ENCODE measurements at places on chromosomes 11 and 22.
A peak's percentile ranks its signal among the peaks of the same experiment; 100 is the strongest.

- DNase-seq = no peak
Measured at GRCh38 chr22:29205594-29206371, at the start of gene EMID1. Gene EMID1, plus strand, starts transcription at chr22:29205896. Its CDS starts 143 bp downstream, at chr22:29206039.

GRCh38 chr11:36126678-36127077 lies 162.5 kb downstream of the COMMD9 start:
- no peak for DNase-seq

GRCh38 chr22:49726022-49726681 lies 101.5 kb downstream of the BRD1 start:
- no peak for DNase-seq

DNA sequence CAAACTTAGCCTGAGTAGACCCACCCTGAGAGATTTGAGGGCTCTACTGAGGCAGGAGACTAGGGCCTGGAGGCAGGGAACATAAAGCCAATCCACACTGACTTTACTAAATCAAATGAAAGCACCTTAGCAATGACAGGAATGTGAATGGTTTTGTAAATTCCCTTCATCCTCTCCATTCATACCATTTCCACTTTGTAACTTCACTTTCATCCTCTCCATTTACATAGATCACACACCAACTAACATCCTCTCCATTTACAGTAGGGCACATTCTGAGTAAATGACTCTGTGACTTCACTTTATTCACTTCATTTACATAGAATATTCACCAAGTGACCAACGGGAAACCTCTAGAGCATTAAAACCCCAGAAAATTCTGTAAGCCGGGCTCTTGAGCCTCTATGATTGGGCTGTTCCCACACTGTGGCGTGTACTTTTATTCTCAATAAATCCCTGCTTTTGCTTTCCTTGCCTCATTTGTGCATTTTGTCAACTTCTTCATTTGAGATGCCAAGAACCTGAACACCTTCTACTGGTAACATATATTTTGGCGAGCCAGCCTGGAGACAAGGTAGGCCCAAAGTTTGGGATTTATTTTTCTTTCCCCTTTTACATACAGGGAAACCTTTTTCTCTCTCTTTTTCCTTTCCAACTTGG lies 82.9 kb downstream of the PIWIL4 start:
- DNase-seq = no peak

- no peak for DNase-seq
Measured at GRCh38 chr22:41178425-41178975, 26.6 kb upstream of the L3MBTL2 start.

GRCh38 chr22:30882184-30882717 lies 86.3 kb downstream of the MORC2 start:
- no peak for DNase-seq

DNA sequence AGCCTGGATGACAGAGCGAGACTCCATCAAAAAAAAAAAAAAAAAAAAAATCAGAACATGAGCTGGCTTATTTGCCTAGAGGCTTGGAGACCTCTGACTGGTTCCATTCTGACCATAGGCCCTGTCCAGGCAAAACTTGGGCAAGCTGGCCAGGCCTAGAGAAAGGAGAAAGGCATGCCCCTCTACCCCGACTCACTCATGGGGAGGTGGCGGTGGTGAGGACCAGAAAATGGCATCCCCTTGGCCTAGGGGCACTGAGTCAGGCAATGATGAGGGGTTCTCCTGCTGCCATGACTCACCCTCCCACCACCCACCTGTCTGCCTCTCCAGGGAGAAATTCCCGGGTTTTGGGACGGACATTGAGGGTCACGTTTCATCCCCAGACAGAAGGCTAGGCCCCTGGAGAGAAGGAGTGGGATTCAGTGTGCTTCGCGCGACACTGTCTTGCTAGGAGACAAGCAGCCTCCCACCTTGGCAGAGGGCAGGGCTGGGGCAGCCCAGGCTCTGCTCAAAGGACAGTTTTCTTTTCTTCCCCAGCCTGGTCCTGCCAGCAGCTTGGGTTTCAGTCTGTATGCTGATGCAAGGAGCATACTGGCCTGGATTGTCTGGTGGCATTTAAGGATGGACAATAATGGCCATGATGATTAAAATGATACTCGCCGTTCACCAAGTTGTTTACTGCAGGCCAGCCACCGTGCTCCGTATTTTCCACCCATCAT lies 17.2 kb downstream of the TOB2 start:
- DNase-seq = no peak

DNA sequence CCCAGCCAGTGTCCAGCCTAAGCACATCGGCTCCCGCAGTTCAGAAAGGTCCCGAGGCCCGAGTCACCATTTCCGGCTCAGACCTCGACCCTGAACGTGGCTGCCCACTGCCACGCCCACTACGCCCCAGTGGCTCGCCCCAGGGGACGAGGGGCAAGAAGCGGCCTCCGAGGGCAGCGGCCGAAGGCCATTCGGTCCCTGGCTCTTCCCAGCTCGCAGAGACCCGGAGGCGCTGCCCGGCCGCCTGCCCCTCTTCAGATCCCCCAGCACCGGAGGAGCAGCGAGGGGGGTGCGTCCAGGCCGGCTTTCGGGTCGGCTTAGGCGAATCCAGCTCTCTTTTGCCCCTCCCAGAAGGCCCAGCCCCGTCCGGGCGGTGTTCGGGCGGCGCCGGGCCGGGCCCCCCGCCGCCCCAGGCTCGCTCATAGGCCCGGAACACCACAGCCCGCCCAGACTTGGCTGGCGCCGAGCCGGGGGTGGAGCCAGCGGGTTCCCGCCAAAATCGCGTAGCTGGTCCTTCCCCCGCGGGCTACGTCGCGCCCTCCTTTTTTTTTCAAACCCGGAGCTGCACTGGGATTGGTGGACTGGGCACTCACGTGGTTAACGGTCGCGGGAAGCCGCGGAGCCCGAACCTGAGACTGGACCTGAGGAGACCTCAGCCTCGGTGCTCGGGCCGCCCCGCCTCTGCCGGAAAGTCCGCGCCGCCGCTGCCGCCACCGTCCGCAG lies at the start of gene WEE1:
WEE1 (plus strand) TSS at position 619 of the 723 bp plus-strand sequence. CDS start 264 bp downstream, outside the sequence.
- peak; percentile 93 for DNase-seq

DNA sequence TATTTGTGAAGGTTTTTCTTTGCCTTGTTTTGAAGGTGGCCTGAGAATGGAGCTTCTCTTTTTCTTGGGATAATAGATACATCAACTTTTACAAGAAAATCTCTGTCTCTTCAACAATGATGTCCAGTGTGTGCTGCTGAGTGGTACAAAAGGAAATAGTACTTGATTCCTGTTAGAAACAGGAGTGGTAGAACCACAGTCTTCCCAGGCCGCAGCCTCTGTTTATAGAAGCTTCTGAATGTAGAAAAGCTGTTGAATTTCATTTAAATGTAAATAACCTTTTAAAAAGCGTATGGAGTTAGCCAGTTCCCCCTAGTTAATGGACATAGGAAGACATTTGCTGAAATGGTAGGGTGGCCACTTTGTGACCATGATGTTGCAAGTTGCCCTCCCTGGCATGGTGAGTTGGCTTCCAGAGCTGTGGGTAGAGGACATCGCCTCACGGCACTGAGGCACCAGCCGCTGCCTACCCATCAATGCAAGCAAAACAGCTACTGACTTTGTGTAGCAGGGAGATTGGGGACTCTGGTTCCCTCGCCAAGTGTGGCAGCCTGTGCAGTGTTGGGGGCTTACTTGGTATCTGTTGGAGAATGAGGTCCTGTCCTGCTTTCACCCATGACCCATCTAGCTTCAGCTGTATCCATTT lies 31.6 kb downstream of the C11orf91 start:
- DNase-seq = no peak

DNA sequence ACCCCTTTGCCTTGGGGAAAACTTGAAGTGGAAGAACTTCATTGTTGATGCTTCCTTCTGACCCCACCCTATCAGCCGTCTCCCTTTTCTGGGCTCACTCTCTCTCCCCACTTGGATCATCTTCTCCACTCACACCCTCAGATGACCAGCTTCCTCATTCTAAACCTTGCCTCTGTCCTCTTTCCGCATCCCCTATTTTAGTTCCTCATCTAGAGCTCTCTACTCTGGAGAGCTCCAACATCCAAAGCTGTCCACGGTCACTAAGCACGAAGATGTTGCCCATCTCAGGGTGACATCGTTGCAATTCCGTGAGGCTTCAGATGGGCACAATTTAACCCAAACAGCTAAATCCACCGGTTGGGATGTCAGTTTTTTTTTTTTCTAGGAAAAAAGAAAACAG lies 31.6 kb upstream of the ME3 start:
- no peak for DNase-seq

DNA sequence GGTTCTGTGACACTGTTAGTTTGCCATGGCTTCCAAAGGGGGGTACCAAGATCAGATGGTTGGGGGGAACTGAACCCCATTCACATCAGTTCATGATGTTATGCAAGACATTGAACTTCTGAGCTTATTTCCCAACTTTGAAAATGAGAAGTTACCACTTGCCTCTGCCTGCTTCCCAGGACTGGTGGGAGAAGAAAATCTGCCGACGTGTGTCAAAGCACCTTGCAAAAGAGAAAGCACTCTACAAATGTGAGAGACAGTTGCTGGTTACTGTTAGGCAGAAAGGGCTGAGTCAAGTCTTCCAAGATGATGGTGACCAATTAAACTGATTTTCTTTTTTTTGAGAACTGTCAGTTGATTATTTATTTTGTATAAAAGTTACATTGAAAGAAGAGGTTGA lies 45.6 kb downstream of the SMCO4 start:
- no peak for DNase-seq

- DNase-seq = no peak
Measured at GRCh38 chr22:45240104-45240809, 437 bp downstream of the KIAA0930 start.

- DNase-seq = no peak
Measured at GRCh38 chr22:38674888-38675287, 6.9 kb upstream of the TOMM22 start.

- no peak for DNase-seq
Measured at GRCh38 chr11:96763244-96763643, 373.4 kb downstream of the JRKL start.

- no peak for DNase-seq
Measured at GRCh38 chr11:126627421-126627820, 271.9 kb downstream of the ST3GAL4 start.

DNA sequence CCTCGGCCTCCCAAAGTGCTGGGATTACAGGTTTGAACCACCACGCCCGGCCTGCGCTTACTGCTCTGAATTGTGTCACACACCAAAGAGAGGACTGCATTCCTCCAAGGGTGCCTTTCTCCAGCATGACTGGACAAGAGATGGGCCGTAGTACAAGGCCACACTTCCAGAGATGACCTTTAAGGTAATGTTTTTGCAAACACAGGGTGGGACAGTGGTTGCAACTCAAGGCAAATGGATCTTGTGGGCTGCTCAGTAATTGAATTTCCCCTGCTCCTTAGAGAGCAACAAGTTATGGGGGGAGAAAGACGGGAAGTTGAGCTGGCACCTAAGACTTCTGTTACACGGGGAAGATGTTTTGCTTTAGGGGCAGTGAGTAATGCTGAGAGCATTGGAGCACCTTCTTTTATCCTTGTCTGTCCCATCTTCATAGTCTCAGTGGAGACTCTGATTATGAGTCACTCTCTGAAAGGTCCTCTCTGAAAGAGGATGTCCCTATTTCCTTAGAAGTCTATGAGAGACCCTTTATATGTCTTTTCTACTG lies 66.3 kb downstream of the C11orf91 start:
- peak; percentile 67 for DNase-seq

DNA sequence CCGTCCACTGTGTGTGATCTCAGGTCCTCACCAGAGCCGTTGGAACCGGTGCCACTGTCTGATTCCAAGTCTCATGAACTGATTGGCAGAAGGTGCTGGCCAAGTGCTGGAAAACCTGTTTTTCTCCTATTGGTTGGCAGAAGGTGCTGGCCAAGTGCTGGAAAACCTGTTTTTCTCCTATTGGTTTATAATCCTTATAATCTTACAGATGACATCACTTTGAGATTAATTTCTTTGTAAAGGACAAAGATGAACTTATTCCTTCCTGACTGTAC lies 1106.3 kb downstream of the BRD1 start:
- no peak for DNase-seq

- peak; percentile 82 for DNase-seq
Measured at GRCh38 chr11:108654994-108655631, 9.8 kb upstream of the DDX10 start.

DNA sequence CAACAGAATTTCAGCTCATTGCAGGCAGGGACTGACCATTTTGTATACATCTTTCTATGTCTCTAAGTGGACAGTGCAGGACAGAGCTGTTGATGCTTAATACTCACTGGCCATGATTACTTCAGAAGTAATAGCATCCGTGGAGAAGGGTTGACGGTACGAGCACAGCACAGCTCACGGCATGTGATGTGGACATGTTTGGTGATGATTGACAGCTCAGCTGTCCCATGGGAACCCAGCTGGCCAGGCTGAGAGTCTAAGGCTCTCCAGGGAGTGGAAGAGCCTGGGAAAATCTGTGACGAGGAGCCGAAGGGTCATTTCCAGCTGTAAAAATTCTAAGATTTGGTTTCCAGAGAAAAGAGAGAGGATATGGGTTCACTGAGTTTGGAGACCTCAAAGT lies 198.2 kb downstream of the SNX19 start:
- no peak for DNase-seq

DNA sequence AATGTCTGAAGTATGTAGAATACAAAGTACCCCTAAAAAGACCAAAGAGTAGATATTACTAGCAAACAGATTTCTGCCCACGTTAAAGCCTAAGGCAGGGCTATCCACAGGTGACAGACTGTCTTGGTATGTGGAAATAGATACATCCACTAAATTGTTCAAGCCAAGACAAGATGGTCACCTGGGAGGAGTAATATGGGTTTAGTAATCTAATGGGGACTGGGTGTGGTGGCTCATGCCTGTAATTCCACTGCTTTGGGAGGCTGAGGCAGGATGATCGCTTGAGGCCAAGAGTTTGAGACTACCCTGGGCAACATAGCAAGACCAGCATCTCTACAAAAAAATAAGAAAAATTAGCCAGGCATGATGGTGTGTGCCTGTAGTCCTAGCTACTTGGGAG lies 7.5 kb downstream of the SGSM3 start:
- DNase-seq = no peak

GRCh38 chr22:17117890-17118289 lies 3.3 kb downstream of the TMEM121B start:
- no peak for DNase-seq

- DNase-seq = no peak
Measured at GRCh38 chr22:23389271-23390071, 190.6 kb downstream of the IGLL1 start.

- no peak for DNase-seq
Measured at GRCh38 chr11:45755281-45755859, 49.6 kb upstream of the SLC35C1 start.

GRCh38 chr22:22791438-22792181 lies 96.0 kb upstream of the IGLL5 start:
- no peak for DNase-seq

DNA sequence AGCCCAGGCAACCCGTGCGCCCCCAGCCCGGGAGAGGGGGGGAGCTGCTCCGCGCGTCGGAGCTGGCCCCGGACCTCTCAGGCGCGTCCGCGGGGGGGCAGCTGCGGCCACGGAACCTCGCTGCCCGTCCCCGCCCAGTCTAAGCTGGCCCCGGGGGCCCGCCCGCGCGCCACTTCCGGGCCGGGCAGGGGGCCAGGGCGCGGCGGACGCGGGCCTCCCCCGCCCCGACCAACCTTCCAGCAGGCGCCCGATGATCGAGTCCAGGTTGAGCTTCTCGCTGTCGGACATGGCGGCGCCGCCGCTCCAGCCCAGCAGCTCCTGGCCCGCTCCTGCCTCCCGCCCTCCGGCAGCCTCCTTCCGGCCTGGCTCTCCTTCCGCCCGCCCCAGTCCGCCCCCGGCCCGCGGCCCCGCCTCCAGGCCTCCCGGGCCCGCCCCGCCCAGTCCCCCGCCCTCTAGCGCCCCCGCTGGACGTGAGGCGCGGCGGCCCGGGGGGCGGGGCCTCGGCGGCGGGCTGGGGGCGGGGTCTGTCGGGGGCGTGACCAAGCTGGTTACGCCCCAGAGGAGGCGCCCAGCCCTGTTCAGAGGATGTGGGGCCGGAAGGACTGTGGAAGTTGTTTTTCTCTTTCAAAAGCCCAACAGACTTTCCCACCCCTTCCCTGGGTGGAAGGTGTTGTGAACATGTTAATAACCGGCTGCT lies at the start of gene PPP1CA:
PPP1CA (minus strand) TSS at position 364 of the 697 bp plus-strand sequence; CDS start at position 288, 76 bp downstream.
- peak; percentile 70 for DNase-seq

Data from SW 1271 (cell line).